ENCODE measurements at places on chromosomes 11 and 22.

DNA sequence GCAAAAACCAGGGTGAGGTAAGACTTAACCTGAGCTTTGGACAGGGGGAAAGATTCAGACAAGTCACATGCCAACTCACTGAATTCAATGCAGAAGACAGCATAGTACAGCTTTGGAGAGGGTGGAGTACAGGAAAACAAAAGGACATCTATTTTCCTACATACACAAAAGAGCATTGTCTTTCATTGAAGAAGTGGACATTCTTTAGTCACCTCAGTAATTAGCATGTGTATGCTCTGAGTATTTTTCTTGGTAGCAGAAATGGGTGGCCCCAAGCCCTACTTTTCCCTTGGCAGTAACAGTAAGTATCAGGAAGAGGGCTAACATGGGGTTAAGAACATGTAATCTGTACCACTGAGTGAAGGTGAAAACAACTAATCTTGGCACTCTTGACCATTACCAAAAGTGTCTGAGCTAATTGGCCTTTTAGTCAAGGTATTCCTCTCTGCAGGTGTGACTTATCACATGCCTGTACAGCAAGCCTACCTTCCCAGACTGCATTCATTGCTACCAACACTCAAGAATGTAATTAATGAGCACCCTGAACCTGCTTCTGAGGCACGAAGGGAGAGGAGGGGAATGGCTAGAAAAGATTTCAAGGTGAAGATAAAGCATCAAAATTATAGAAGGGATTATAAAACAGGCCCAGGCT lies 33.9 kb downstream of the SYTL2 start:
- no peak for DNase-seq

GRCh38 chr11:7628660-7629059 lies 44.6 kb downstream of the CYB5R2 start:
- no peak for DNase-seq

DNA sequence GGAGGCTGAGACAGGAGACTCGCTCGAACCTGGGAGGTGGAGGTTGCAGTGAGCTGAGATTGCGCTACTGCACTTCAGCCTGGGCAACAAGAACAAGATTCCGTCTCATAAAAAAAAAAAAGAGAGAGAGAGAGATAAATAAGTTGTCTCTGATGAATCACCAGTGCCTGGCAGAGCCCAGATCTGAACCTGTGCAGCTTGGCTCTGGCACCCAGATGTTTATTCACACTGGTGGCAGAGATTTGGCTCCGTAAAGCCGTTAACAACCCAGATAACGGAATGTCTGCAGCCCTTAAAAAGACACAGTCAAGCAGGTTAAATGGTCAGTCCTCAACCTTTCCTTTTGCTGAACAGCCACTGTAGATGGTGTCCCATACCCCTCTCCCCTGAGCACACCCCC lies 33.5 kb upstream of the RTL6 start:
- no peak for DNase-seq

DNA sequence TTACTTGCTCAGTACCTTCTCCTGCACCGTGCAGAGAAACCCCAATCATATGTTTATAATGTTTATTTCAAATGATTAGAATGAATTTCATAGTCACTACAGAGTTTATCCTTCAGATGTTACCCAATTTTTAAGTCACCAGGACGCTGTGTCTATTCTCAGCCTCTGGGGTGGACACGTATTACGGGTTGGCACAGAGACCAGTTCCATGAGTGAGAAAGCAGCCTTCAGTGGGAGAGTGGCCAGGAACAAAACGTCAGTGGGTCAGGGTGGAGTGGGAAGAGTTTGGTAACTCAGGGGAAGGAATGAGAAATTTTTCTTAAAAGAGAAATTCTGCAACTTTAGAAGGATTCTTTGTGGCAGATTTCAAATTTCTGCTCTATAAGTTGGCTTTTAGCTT lies 77.1 kb upstream of the MTMR2 start:
- no peak for DNase-seq

GRCh38 chr11:33317662-33318061 lies 60.5 kb downstream of the HIPK3 start:
- no peak for DNase-seq

- DNase-seq, result no peak
Observed at GRCh38 chr11:530960-531831, 4.2 kb downstream of the HRAS start.

GRCh38 chr11:114346709-114347141 lies 50.5 kb downstream of the NNMT start:
- DNase-seq, result no peak

GRCh38 chr11:72930008-72930407 lies 115.8 kb downstream of the ATG16L2 start:
- DNase-seq, result no peak

GRCh38 chr11:39361557-39361956 lies 2097.9 kb downstream of the LRRC4C start:
- no peak for DNase-seq

DNA sequence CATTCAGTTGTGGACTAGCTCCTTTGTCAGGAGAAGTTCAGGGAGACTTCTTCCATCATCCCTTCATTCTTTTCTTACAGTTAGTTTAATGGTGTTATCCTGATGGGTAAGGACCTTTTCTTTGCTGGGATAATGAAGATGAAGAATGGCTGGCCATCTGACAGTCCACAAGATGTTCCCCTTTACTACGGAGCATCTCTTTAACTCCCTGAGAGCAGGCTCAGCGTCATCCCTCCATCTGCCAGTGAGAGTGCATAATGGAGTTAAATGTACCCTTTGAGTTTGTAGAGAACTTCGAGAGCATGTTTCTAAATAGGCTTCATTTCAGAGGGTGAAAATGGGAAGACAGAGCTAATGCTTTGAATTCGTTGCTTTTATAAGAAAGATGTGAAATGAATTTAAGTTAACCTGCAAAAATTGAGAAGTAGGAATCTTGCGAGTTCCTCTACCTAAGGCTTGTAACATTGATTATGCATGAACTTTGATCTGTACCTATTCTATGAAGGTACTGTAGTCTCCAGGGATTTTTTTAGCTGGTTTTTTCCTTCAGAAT lies 1.7 kb downstream of the EP300 start:
- no peak for DNase-seq

DNA sequence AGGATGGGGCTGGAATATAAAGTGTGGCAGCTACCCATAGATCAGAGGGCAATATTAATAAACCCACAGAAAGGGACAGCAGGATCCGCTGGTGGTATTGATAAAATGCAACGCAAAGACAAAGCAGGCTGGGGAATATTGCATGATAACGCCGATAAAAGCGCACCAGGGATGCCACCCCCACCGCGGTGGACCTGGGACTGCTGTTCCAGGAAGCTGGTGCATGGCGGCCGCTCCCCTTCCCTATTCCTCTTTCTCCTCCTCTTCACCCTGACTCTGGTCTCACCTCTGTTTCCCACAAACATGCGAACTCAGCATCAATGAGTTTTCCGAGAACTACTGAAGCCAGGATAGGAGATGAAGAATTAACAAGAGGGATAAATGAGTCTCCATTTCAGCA lies 20.2 kb downstream of the SPATA19 start:
- DNase-seq, result no peak

- no peak for DNase-seq
Observed at GRCh38 chr22:44153710-44154109, 27.0 kb upstream of the PARVG start.

DNA sequence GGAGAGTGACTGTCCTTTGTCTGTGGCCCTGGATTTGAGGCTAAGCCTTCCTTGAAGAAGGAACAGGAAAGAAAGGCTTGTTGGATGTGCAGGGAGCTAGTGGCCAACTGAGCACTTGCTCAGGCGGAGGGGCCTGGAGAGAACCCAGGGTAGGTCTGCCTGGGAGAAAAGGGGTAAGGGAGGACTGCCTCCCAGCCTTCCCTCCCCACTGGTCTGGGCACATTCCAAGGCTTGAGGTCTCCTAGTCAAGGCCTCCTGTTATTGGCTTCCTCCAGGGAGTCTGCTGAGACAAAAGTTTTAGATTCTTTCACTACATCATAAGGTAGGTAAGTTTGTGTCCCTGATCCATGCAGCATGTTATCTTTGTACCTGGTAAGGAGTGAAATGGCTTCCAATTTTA lies 15.2 kb downstream of the KCNQ1OT1 start:
- DNase-seq, result no peak

DNA sequence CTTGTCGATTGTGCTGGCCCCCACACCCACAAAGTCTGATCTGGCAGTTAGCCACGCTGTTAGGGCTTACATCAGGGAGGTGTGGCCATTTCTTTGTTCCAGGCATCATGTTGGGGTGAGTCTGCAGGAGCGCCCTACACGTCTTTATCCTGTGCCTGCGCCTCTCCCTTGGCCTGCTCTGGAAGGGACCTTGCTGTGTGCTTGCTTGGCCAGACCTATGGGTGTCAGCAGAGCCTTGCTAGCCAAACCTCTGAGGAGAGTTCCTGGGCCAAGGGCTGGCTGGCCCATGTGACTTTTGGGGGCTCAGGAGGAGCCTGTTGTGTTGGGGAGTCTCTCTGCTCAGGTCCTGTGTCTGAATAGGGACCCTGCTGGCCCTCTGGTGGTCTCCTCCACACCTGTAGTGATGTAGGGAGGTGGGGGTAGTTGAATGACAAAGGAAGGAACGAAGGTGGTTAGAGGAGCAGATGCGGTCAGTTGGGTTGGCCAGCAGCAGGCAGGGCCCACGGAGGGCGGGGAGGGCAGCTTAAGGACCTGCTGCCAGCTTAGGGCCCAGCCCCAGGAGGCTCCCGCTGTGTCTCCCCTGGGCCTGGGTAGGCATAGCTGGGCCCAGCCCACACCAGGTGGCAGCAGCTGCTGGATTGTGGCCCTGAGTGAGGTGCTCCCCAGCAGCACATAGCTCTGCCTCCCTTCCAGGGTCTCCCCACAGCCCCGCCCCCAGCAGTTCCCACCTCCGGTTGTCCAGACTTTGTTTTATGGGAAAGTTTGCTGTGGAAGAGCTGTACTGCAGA lies 7.9 kb downstream of the PPIL2 start:
- DNase-seq, result no peak

GRCh38 chr11:110989428-110990133 lies 255.9 kb upstream of the POU2AF2 start:
- DNase-seq, result no peak

DNA sequence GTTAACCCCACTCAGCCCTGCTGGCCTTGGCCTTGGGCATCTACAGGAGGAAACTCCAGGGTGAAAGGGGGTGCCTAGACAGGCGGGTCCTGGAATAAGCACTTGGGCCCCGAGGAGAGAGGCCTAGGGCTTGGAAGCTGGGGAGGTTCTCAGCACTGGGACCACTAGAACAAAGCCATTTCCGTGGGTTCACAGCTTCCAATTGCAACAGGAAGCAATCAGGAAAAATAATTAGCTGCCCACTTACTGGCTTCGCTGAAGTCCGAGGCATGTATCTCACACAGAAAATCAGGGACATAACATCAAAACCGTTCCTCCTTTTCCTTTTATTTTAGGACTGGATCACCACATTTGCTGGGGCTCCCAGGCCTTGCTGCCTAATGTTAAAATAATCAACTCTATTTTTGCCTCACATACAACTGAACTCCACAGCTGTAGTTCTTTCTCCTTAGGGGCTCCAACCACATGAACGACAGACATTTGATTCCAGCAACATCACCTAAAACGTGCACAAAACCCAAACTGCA lies 161.1 kb upstream of the GRK3 start:
- no peak for DNase-seq

GRCh38 chr11:19395050-19395449 lies 154.3 kb upstream of the E2F8 start:
- no peak for DNase-seq

GRCh38 chr11:125886997-125887372 lies 483 bp upstream of the HYLS1 start:
- no peak for DNase-seq

- no peak for DNase-seq
Observed at GRCh38 chr11:67099831-67100324, 19.2 kb upstream of the KDM2A start.

DNA sequence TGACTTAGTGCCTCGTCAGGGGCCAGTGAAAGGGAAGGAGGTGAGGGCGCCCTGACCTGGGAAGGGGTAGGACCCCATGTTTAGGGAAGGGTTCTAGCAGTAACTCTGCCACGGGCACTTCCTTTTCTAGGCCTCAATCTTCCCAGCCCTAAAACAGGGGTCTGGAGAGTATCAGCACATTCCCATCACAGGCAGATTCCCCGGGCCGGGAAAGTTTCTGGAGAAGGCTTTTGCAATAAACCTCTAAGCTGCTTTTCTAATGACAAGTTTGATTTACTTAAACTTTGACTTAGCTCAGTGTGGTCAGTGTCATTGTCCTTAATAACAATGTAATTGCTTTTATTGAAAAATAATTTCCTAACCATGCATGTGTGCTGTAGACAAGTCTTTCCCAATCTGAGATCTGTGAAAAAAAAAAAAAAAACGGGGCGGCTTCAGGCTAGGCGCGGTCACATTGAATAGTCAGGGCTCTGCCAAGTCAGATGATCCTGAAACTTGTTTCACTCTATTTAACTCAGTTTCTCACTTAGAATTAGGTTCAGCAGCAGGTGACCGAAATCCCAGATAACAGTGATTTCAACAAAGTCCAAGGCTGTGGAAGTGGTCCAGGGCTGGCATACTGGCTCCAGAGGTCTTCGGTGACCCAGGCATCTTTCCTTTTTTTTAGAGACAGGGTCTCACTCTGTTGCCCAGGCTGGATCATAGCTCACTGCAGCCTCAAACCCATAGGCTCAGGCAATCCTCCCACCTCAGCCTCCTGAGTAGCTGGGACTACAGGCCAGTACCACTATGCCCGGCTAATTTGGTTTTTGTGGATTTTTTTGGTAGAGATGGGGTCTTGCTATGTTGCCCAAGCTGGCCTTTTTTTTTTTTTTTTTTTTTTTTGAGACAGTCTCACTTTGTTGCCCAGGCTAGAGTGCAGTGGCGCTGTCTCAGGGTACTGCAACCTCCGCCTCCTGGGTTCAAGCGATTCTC lies 19.5 kb upstream of the TAB1 start:
- DNase-seq, result no peak

GRCh38 chr11:6755303-6755952 lies 16.3 kb downstream of the OR2AG2 start:
- DNase-seq, result no peak

GRCh38 chr11:57309106-57310059 lies 15.4 kb downstream of the TNKS1BP1 start:
- DNase-seq, result no peak

DNA sequence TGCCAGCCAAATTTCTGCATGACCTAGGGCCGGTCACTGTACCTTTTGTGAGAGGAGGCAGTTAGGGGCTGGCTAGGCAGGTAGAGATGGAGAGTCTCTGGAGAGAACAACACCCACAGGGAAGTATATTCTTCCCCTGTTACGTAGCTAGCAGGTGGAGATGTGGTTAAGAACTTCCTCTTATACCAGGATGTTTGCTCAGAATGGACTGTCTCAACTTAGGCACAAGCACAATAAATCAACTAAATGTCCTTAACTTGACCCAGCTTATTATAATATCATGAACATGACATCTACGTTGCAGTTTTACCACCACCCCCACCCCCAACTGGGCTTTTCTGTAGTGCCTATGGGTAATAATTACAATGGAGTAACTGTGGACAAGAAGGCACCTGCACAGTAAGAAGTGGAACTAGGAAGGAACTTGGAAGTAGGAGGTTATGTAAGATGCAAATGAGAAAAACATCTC lies 60.7 kb upstream of the MPEG1 start:
- DNase-seq, result no peak

DNA sequence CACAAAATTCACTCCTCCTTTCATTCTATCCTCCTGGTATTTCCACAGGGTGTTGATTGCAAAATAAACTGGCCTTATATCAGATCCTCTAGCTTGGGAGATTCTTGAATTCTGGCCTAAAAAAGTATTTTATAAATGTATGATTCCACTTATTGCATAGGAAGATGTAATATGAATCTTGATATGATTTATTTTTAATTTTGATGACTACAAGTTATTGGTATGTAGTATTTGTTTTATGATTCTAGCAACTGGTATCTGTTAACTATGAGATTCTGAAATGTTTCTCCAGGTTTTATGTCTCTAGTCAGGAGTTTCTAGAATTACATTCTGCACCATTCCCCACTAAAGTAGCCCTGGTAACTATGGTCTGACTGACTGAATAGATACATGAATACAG lies 373.9 kb upstream of the C11orf87 start:
- no peak for DNase-seq

All from stimulated activated CD4-positive, alpha-beta T cell treated with anti-CD3 and anti-CD28 coated beads, Interleukin-1b, Interleukin-23, amount 100 ng/mL, for 4 hours (primary cell).